ENCODE measurements at places on chromosomes 11 and 22.
A peak's percentile ranks its signal among the peaks of the same experiment; 100 is the strongest.

DNA sequence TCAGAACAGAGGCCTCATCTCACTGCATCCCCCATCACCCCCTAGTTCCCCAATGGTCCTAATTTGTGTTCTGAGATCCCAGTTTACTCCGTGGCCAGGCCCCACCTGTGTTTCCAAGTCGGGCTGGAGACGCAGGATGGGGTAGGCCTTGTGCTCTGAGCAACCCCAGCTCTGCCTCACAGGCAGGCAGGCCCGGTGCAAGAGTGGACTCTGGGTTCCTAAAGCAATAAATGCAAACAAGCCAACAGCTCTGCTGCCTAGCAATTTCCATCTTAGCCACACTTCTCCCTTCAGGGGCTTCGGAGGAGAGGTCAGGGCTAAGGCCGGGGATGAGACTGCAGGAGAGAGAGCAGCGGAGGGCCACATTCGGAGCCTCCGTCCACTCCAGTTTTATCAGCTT, 2.5 kb upstream of the EPS8L2 start:
- no peak for DNase-seq

DNA sequence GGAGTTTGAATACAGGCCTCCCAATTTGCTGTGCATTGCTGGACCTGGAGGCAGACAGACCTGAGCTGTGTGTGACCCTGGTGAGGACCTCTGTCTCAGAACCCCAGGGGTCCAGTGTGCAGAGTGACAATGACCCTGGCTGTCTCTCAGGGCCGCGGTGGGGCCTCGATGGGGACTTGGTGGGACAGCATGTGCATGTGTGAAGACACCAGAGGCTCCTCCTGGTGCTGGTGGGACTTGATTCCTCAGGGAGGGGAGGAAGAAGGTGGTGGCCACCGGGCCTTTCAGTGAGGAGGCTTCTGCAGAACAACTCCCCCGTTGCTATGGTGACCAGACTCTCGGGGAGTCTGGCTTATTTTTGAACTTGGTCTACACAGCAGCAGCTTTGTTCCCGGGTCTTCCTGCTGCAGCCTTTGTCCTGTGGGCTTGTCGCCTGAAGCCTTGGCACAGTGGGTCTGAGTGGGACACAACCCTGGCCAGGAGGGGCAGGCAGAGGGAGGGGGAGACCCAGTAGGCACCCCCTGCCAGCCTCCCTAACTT, 35.3 kb downstream of the MCM5 start:
- no peak for DNase-seq

DNA sequence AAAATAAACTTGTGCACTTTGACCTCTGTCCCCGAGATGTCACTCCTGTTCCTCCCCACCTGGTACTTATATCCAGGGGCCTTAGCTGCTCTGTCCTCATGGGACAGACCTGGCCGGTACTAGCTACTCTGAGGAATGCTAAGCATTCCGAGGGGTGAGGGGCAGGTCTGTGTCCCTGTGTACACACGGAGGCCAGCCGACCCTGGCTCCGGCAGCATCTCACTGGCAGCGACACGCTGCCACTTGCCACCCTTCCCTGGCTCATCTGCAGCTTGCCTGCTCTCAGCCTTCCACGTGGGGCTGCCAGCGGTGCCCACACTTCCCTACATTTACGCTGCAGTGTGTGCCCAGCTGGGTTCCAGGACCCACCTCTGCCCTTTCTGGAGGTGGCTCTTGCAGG, 21.6 kb upstream of the TEF start:
- no peak for DNase-seq

- DNase-seq, result no peak
Observed at GRCh38 chr22:35250156-35250555, 7.1 kb upstream of the HMGXB4 start.

DNA sequence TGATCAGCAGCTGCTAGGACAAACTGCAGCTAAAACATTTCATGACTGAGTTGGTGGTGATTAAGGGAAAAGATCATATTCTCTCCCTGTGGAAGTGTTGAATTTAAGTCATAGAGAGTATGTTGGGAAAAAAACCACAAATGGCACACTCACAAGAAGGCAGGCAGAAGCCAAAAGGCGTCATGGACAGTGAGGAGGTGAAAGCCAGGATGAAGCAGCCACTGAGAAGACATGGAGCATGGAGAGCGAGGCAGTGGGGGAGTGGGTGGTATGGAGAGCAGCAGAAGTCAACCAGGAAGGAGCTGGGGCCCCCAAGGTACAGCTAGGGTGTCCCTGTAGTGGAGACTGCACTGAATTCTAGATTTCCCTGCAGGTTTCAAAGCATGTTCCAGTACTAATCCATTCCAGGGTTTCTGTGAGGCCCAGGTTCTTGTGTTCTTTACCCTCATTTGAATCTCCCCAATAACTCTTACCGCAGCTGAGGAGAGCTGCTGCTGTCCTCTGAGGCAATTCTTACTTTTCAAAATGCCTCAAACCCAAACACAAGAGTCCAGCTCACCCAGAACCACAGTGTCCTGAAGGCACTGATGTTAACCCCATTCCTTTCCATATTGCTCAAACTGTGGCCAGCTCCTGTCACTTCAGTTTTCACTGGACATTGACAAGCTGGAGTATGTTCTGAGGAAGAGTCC, 191.8 kb upstream of the E2F8 start:
- peak; percentile 37 for DNase-seq

- no peak for DNase-seq
Observed at GRCh38 chr11:106471276-106471675, 393.8 kb downstream of the AASDHPPT start.

GRCh38 chr11:3203221-3204043, 15.2 kb downstream of the MRGPRG start:
- DNase-seq, result no peak

GRCh38 chr11:119752345-119752871, 23.4 kb upstream of the NECTIN1 start:
- no peak for DNase-seq

DNA sequence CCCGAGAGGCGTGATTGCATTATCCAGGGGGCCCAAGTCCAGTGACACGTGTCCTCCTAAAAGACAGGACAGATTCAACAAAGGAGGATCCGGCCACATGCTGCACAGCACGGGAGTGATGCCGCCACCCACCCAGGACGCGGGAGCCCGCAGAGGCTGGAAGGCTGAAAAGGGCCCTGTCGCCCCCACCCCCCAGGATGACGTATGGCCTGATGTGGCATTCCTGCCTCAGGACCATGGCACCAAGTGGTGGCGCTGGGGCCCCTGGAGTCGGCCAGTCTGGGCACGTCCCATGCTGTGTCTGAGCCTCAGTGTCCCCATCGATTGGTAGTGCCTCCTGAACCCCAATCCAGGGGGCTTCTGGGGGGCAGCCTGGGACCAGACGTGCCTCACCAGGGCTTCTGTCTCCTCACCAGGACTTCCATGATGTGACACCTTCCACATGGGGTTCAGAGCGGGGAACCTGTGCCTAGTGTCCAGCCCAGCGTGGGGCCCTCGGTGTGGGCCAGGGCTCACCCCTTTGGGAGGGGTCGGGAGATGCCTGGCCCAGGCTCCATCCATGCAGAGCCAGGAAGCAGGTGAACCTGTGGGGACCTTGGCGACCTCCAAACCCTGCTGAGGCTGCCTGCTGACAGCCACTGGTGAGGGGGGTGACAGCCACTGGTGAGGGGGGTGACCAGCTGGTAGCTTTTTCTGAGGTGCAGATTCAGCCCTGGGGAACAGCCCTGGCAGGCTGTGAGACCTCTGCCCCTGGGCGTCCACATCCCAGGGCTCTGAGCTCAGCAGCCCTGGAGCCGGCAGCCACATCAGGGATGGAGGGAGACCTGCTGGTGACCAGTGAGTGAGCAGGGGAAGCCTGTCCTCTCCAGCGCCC, 75.3 kb downstream of the KCNQ1 start:
- DNase-seq, result no peak

DNA sequence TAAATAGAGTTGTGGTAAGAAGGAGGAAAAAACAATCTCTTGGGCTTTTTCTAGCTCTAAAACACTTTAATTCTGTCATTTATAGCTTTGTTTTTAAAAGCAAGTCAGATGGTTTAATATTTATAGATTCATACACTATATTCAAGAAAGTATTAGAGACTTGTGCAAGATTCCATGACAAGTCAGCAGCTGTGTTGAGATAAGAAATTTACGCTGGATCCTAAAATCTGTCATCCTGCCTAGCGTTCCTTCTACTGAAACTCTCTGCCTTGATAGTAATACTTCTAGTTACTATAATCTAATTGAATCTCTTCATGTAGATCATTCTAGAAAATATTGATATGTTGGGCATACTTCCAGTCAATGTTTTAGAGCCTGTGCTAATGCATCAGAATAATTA, 721.8 kb downstream of the CNTN5 start:
- no peak for DNase-seq

- DNase-seq, result no peak
Observed at GRCh38 chr22:48380016-48380665, 1447.5 kb downstream of the BRD1 start.

DNA sequence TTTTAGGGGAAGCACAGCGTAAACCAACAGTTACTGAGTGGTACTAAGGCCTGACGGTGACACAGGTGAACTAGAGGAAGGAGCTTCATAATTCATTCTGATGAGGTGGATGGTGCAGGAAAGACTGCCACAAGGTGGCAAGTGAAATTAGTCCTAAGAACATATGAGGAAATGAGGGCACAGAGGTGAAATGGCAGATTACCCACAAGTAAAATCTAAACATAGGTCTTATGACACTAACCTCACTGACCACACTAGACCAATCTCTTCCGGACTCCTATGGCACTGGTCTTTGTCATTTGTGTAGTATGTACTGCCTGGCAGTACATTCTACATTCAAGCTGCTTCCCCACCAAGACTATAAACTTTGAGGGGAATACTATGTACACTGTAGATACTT, 20.2 kb downstream of the GAB2 start:
- no peak for DNase-seq

DNA sequence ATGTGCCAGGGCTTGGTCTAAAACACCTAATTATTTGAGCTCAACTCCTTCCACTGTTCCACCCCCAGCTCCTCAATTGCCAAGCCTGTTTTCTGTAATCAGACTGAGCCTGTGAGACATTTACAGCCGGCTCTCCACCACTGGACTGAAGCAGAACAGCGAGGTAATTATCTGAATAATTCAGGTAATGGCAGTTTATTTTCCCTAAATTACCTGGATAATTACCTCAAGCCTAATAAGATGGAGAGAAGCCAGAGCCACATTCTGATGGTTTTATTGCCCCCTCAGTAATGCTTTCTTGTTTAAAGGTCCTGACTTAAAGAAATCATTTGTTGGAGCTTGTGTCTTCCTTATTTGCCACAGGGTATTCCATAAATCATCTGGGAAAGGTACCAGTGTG, 64.2 kb downstream of the FZD4 start:
- no peak for DNase-seq

DNA sequence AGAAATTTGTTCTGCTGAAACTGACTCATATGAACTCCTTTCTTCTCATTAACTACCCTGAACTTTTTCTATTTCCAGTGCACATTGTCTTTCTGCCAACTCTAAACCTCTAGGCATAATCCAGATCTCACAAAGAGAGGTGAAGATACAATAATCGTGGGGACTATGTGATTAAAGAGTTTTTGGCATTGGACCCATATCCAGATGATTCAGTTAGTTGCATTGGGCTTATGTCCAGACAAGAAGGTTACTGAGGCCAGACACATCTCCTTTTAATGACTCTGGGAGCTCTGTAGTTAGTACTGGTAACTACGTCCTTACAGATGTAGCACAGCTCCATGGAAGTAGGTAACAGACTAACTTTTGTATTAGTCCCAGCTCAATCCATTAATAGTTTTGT, 273.0 kb downstream of the CASP12 start:
- no peak for DNase-seq

- no peak for DNase-seq
Observed at GRCh38 chr22:42876041-42876440, 19.0 kb upstream of the ARFGAP3 start.

- DNase-seq, result no peak
Observed at GRCh38 chr22:38127869-38128268, 17.4 kb upstream of the BAIAP2L2 start.

GRCh38 chr22:17802822-17803221, 28.6 kb upstream of the BID start:
- no peak for DNase-seq

DNA sequence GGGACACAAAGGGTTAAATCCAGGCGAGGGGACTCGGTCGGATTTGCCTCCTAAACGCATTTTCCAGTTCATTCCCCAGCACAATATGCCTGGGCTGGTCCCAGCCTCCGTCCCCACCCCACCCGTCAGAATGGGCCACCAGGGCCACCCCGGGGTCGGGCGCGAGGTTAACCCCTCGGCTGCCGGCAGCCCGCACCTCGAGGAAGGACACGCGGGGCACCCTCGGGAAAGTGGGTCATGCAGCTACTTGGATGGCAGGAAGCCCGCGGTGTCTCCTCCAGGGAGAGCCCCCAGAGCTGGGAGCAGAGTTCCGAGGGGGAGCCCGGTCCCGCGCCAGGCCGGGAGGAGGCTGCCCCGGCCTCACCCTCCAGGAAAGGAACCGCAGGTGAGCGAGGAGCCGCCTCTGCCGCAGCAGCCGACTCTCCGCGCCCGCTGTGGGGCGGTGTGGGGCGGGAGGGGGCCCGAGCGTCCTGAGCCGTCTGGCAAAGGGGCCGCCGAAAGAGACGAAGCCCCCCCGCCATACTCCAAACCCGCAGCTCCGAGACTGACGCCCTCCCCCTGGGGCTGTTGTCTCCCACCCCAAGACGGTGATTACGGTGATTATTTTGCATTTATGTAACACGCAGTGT, 1.4 kb downstream of the NECTIN1 start:
- DNase-seq, result no peak
